HuH-7 (cell line): ENCODE measurements at places on chromosomes 4 and X.

DNA sequence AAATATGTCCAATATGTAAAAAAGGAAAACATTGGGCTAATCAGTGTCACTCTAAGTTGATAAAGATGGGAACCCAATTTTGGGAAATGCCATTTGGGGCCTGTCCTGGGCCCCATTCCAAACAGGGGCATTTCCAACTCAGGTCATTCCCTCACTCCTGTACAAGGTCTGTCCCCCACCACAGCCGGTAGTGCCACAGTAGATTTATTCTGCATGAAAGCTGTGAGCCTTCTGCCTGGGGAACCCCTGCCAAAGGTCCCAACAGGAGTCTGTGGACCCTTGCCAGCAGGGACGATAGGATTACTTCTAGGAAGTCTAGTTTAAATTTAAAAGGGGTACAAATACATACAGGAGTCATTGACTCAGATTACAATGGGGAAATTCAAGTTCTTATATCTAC is 317.6 kb upstream of the GNPDA2 start:
- DNase-seq: no peak

- DNase-seq: no peak
Measured at GRCh38 chr4:117311215-117311614, 225.8 kb upstream of the TRAM1L1 start.

DNA sequence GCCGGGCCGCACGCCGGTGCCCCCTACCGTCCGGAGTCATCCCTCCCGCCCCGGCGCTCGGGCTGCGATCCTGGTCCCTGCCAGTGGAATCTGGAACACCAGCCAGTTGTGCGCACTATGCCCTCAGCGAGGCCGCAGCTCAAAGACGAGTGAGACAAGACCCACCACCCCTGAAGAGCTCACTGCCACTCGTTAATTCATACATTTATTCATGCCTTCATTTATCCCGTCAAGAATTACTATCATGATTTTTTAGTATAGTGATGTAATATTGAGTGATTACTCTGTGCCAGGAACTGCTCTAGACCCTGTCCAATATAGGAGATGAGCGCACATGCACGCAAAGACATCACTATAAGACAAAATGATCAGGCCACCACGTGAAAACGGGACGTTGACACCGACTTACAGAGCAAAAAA is 247 bp upstream of the PPA2 start:
- DNase-seq: peak; percentile 84

- DNase-seq: no peak
Measured at GRCh38 chrX:11419102-11419501, 125.9 kb downstream of the AMELX start.

DNA sequence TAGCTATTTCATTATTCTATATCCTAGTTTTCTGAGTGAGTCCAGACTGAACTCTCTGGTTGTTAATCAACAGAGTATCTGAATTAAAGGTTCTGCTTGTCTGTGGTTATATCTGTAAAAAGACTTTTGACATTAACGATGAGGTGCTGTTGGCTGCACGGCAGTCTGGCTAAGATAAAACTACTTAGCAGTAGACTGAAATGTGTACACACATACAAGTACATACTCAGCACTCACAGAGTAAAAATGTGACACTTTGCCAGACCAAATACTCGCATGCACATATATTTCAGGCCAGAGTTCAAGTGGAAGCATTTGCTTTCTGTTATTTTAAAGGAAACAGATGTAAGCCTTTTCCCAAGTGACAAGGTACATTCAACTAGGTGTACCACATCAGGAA is 80.5 kb downstream of the PRDM5 start:
- no peak for DNase-seq

- no peak for DNase-seq
Measured at GRCh38 chr4:140856621-140857062, 100.5 kb upstream of the TBC1D9 start.

- DNase-seq: no peak
Measured at GRCh38 chr4:6962211-6963041, 52.8 kb downstream of the TBC1D14 start.

GRCh38 chr4:169941141-169941540 is 85.1 kb downstream of the MFAP3L start:
- DNase-seq: no peak

- DNase-seq: no peak
Measured at GRCh38 chrX:95953564-95953963, 731.1 kb upstream of the DIAPH2 start.

DNA sequence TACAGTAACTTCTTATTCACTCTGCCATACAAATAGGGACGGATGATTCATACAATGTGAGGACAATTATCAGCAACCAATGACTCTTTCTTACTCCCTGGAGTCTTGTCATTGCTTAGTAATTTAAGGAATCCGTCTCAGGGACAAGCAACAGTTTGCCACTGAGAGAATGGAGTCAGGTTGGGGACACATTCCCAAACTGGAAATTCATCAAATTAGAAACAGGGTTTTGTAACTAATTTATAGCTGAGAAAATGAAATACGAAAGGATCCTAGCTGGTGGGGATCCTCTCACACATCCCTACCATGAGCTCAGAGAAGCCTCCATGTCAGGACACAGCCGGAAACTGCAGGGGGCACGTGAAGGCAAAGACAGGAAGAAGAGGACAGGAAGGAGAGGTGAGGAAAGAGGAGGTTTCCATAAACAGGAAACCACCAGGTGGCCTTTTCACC is 50.4 kb upstream of the KDR start:
- no peak for DNase-seq

- DNase-seq: no peak
Measured at GRCh38 chr4:110132816-110133719, 65.3 kb downstream of the ELOVL6 start.

- peak; percentile 38 for DNase-seq
Measured at GRCh38 chr4:168832763-168833575, 177.1 kb downstream of the CBR4 start.

DNA sequence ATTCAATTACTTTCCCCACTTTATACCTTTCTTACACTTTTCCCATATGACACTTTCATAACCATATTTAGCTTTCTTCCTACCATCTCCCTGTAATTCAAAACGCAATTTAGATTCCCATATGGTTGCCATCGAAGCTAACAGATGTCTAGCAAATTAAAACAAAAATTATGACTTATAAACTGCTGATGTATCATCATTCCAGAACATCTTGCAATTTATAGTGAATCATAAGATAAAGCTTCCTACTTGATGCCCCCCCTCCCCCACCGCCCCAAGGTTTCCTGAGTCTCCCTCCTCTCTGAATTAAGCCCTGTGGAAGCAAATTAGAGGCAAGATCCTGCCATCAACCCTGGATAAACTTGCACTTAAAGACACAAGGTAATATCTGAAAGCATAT is 5.4 kb downstream of the TSPAN5 start:
- no peak for DNase-seq

DNA sequence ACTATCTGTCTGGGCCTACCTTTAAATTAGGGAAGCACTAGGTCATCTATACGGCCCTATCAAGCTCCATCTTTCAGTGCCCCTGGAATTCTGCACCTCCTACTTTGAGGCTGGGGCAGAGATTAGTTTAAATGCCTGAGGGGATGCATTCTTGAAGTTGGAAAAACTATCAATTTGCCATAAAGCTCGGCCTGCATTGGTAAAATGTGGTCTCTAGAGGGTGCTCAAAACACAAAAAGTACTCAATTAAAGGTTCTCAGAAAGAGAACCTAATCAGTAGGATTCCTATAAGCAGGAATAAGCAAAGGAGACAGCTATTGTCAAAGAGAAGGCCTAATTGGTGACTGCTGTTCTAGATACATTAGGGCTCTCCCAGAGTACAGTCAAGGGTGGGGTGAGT is 111.7 kb downstream of the AMER1 start:
- DNase-seq: no peak

DNA sequence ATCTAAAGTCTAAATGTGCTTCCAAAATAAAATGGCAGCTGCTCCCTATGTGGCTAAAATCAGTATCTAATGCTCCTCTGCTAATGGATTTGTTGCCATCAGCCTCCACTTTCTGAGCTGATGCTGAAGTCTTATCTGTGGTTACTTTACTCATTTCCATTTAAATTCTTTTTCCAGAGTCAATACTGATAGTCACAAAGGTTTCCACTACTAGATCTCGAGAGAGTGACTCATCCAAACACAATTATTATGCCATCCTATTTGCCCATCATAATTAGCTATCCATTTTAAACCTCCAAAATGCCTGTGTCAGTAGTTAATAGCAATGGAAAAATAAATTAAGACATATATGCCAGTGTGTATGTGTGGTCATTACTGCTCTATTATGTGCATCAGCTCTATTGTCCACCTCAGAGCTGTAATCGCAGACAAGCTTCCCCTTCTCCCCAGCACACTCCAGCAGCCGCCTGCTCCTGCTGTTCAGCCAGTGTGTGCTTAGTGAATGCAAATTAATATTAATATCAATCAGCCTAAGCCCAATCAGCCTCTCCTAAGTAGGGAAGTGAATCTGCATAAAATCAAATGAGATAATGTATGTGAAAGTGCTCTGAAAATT is 199.8 kb upstream of the ZIC3 start:
- DNase-seq: no peak

DNA sequence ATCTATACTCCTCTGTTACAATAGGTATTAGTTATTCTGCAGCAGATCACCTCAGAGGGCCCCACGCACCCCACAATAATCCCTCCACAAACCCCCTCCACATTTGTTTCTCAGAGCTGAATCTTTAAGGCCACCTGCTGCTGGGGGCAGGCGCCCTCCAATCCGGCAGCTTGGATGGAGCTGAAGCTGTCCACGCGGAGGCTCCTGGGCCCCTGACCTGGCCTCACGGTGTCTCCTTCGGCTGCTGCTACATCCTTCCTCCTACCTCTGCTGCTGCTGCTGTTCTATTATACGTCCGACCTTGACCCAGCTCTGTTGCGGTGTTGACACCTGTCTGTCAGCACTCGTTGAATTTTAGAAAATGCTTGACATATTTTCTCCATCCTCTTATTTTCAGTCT is 430.2 kb upstream of the ZFP42 start:
- DNase-seq: no peak
